ENCODE measurements at places on chromosomes 6 and 20. TPM values are rescaled to one million over a fixed set of nuclear protein-coding genes. Genes with fewer than 3 reads are reported as not detected.

GRCh38 chr6:20238688-20239587, 26.7 kb upstream of the MBOAT1 start:
- no peak for DNase-seq

Gene MUC22
- total RNA-seq = not detected

Gene BNIP5
- total RNA-seq = 0.10 TPM

DNA sequence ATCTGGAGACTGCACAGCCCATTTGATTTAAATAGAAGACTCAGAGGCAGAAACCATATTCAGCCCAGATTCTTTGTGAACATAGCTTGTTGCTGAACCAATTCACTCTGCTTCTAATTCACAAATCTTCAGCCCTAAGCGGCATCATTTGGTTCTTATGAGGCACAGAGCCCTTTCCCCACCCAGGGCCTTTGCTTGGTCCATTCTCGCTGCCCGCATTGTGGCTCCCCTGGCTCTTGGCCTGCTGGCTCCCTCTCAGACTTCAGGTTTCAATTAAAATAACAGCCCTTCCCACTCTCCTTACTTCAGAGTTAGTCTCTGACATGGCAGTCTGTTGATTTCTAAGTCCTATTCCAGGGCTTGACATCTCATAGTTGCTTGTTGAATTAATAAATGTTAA, 9.4 kb upstream of the TMEM14A start:
- DNase-seq = no peak

Gene ALDH5A1
- 26.3 TPM for total RNA-seq

GRCh38 chr6:18897350-18897749, 510.2 kb downstream of the RNF144B start:
- DNase-seq = no peak

DNA sequence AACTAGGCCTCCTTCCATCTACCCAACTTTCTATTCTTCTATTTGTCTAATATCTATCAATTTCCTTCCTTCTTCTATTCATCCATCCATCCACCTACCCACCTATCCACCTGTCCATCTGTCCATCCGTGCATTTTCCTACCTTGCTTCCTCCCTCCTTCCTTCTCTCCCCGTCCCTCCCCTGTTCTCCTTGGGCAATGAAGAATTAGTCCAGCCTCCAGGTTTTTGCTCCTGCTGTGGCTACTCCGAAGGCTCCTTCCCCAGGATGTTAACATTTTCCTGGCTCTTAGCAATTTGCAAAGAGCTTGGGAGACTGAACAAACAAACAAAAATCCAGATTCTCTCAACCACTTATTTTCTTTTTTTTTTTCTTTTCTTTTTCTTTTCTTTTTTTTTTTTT, 81.6 kb downstream of the KCNB1 start:
- no peak for DNase-seq

GRCh38 chr20:45484676-45485075, 15.1 kb downstream of the WFDC2 start:
- no peak for DNase-seq

Gene NNAT
- not detected for total RNA-seq

DNA sequence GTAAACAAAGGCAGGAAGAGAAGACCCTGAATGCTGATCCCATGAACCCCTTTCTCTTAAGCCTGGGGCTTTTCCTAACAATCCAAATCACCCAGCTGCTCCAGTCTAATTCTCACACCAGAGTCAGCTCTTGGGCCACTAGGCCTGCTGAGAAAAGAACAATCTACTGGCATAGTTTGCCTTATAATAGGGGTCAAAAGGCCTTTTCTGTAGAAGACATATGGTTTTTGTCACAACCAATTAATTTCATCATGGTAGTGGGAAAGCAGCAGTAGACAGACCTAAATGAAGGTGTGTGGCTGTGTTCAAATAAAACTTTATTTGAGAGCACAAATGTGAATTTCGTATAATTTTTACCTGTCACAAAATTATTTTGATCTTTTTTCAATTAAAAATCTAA, 994.7 kb upstream of the EPHA7 start:
- DNase-seq = no peak

Gene GNAS-AS1
- total RNA-seq = 1.5 TPM

DNA sequence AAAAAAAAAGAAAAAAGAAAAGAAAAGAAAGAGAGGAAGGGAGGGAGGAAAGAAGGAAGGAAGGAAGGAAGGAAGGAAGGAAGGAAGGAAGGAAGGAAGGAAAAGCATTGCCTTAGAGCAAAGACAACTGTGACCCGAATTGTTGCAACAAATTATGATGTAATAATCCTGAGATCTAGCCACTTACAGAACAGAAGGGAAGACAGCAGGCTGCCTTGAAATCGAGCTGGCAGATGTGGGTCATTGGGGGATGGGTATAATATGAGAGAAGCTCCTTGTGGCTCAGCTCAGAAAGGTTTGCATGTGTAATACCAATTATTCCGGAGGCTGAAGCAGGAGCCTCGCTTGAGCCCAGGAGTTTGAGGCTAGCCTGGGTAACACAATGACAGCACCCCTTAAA, 208.1 kb upstream of the PROKR2 start:
- no peak for DNase-seq

DNA sequence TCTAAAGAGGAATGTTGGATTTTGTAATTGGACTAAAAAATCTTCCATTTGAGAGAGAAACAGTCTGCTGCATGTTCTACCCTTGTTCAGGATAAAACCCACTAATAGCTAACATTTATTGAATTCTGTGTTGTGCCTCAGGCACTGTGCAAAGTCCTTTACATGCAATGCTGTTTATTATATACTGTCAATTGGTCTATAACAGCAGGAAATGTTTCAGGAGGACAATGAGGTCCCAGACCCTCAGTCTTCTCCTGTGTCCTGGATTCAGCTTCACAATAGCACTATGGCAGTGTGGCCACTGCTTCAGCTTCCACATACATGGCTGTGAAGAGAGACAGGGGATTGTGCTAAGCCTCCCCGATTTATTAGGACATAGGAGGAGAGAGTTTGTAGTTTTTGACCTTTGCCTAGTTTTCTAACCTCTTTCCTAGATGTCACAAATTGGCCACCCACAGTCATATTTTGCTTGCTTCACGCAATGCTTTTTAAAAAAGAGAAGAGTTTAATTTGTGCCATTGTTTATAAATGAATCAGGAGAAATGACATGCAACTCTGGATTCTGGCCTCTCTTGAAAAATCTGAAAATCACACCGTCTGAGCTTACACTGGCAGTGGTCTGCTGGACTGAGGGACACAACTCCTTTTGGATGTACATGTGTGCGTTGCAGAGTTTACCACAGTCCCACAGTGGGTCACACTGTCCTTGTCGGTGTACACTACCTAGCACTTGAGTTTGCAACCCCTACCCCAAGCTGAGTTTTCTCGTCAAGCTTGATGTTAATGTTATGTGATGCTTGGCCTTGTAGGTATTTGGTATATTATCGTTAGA, 11.3 kb downstream of the PTPN1 start:
- no peak for DNase-seq

Gene PGM3
- 24.5 TPM for total RNA-seq

- DNase-seq = no peak
Measured at GRCh38 chr6:55919716-55920308, 44.4 kb upstream of the BMP5 start.

Gene SMPD2
- total RNA-seq = 35.7 TPM

DNA sequence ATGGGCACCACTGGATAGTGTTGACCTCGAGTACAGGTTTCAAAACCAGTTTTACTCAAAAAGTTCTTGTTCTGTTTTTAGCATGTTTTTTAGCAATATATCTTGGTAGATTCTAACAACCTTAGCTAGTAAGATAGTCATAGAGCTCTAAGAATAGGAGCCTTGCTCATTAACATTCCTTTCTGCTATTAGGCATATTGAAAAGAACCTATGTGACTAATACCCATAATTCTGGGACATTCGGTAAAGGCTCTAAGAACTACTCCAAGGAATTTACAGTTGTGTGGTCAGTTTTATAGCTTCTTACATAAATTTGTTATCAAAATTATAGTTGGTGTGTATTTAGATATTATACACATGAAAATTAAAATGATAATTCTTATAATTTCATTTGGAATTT, 11.6 kb downstream of the SLC9A8 start:
- no peak for DNase-seq

DNA sequence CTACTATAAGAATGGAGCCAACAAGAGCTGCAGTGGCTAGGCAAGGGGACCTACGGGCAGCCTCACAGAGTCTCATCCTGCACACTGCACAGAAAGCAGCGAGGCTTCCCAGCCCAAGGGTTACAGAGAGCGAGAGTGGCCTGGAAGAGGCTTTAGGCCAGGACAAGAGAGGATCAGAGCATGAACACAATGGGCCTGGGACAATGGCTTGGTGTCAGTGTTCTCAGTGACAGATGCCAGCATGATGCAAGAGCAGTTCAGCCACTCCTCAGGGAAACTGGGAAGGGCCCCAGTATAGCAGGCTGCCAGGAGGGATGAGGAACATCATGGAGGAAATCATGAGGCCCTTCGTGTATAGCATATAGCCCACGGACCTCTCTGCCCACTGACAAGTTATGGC, 108.0 kb downstream of the NUS1 start:
- no peak for DNase-seq

DNA sequence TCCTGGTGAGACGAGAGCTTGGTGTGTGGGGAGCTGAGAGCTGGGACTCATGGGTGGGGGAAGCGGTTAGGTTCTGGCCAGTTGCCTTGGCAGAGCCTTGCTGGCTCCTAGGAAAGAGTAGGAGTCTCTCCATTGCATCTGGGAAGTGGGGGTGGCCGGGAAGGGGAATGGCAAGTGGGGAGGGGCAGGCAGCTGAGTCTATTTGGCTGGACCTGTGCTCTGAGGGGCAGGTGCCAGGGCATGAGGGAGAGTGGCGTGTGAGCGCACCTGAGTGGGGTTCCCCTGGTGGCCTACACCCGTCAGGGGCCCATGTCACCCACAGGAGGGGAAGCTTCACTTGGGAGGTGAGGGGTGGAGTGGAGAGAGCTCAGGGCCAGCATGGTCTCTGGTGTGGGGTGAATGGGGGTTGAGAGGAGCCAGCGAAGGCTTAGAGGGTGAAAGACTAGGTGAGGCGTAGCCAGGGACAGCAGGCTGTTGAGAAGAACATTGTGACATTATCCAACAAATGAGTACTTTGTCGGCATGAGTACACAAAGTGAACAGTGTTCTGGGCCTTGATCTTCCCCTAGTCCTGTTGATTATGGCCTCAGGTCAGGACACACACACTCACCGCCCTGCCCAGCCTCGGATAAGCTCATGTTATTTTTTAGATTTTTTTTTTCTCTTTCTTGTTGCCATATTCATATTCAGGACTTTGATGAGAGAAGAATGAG, 59.8 kb downstream of the FAM120B start:
- no peak for DNase-seq

Gene UTRN
- total RNA-seq = 224 TPM

Gene SSTR4
- not detected for total RNA-seq

DNA sequence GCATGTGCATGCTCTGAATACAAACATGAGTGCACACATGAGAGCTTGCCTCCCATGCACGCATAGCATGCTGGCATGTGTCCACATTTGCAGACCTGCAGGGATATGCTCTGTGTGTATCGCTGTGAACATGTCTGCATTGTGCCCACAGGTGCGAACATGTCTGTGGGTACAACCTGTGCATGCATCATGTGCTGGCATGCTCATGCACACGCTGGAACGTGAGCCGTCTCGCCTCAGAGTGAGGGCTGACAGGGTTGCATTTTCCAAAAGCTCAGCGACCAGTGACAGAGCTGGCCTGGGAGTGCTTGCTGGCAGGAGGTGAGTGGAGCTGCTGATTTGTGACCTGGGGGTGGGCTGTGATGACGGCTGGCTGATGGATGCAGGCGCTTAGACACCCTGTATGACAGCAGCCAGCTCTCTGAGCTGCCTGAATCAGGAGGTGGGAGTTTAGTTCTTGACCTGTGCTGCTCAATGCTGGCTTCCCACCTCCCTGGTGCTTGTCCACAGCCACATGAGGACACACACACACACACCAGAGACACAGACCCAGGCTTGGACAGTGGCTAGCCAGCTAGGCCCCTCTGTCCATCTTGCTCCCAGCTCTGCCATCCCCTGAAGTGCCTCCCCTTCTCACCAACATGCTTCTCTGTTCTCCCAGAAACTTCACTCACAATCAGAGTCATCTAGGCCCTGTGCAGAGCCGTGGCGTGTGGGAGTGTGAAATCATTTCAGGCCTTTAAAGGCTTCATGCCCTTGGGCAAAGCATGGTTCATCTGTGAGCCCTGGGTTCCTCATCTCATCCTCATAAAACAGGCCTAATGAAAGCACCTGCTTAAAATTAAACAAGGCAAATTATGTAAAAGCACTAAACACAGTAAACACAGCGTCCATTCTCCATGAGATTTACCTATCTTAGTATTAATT, 51.4 kb downstream of the CD40 start:
- no peak for DNase-seq

DNA sequence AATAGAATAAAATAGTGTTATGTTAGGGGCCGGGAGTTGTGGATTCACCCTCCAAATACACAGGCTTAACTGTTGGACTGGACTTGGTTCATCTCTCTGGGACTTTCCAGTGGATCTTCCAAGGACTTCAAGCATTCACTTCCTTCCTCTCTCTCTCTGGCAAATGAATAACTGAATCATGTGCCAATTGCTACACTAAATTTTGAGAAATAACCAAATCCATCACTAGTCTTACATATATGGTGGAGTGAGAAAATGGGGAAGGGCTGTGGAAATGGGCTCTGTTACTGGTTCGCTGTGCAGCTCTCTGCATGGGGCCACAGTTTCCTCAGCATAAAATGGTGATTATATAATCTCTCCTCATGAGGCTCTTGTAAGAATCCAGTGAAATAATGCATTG, 6.8 kb upstream of the KIAA1755 start:
- no peak for DNase-seq

DNA sequence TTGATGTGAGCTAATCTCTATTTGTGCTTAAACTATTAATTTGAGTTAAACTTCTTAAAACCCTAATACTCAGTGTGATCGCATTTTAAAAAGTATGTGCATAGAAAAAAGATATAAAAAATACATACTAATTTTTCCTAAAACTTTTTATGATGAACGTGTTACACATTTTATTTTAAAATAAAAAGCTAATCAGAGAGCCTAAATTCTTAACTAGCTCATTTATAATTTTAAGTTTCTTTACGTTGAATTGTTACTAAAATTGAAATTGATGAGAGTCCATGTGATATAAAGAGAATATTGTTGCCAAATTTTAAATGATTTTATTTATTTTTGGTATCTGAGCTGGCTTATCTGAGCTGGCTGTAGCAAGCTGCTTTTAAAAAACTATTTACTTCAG, 6.6 kb downstream of the MAP3K4 start:
- DNase-seq = no peak
